Ammon's horn (tissue), 1 donor: ENCODE measurements at places on chromosomes 3 and 15.

DNA sequence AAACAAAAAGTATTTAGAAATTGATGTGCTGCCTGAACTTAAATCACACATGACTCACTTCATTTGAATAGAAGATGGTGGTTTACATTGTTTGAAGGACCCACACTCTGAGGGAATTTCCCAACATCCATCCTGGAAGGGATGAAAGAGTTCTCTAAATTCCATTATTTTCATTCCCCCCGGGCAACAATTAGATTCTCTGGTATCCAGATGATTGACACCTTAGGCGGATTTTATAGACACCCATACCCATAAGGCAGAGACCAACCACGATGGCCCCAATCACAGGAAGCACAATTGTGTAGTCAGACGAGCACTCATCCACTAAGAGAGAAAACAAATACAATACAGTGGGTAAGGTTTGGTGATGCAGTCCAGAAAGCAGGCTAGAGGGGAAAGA, 24.6 kb upstream of the MCCC1 start:
- no peak for DNase-seq

GRCh38 chr3:134590766-134591165, 60.1 kb downstream of the KY start:
- no peak for DNase-seq

- DNase-seq, result peak; percentile 67
These were observed 159.0 kb upstream of the IL12A start for GRCh38 chr3:159829539-159830227.

- no peak for DNase-seq
These were observed 33.6 kb downstream of the PARP14 start for GRCh38 chr3:122714273-122714672.

- DNase-seq, result peak; percentile 56
These were observed 172.6 kb downstream of the RBMS3 start for GRCh38 chr3:29453284-29454001.

DNA sequence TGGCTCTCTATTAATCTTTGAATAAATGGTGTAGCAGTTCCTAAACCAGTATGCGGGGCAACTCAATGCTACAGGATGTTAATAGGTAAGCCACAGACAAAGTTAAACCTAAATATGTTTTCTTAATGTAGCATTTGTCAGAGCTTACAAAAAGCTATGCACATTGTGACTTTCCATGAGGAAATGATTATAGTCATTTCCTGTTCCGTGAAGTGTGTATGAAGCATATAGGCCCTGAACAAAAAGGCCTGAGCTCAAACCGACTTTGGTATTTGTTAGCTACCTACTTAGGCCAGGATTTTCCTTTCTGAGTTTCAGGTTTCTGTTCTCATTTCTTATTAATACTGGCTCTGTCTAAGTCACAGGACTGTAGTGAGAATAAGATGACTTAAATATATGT, 14.2 kb downstream of the ZNF80 start:
- DNase-seq, result no peak

- peak; percentile 82 for DNase-seq
These were observed 135.7 kb upstream of the IL12A start for GRCh38 chr3:159852821-159853505.

DNA sequence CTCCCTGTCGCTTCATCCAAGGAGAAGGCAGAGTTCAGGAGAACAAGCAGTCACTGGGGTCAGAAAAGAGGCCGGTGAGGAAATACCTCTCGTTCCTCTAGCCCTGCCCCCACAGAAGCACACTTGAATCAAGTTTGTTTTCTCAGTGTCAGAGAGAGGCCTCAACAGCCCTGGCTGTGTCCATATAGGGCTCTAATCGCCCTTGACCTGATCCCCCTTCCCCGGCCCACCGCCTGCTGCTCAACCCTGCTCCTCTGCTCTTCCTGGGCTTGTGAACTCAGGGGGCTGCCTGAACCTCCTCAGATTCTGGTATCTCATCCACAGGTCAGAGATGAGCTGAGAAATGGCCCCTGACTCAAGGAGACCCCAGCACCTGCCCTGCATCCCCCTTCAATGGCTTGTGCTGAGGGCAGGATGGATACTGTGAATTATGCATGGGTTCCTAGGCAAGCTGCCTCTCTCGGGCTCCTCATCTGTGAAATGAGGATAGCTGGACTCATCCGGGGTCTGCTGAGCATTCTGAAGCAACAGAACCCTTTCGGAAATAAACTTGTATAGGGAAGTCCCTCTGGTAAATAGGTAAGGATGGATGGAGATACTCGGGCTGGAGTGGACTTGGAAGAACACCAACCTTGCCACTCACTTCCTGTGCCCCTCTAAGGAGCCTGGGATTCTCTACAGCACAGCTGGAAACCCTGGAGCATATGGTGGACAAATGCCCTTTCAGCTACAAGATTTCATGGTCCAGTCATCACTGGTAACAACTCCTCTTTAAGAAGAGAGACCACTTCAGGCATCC, 147.5 kb downstream of the STT3B start:
- no peak for DNase-seq

- no peak for DNase-seq
These were observed 114.6 kb downstream of the CCNL1 start for GRCh38 chr3:157045238-157045850.

GRCh38 chr3:187773233-187774184, 28.2 kb upstream of the BCL6 start:
- DNase-seq, result peak; percentile 45

DNA sequence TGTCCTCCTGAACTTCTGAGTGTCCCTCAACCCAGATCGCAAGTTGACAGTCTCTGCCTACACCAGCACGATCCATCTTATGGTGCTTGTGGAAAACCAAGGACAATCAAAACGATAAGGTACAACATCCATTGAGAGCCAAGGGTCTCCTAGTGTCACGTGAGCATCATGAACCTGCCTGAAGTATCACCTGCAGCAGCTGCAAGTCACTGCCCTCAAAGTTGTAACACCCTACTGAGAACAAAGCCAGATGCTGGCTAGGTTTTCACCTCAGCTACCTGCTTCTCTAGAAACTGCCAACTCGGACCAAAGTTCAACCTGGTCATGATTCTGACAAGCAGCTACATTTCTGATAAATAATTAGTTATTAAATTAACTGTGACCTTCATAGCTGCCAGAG, 17.5 kb downstream of the C2CD4B start:
- DNase-seq, result no peak

DNA sequence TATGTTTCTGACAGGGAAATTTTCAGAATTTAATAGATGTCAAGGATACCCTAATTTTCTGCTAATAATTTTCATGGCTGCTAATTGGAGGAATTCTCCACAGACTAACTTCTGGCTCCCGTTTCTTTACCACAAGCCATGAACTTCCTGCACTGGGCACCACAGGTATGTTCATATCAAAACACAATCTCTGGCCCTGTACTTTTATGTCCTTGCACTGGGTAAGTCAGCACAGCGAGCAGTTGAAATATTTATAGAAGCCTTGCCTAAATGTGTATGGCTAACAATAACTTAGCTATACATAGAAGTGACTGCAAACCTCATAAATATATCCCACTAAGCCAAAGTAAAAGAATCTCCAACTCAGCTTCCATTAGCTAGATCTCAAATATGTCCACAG, 246.9 kb downstream of the ZIC1 start:
- no peak for DNase-seq

GRCh38 chr15:58632789-58633188, 116.7 kb downstream of the ADAM10 start:
- no peak for DNase-seq

- DNase-seq, result no peak
These were observed 67.4 kb downstream of the PIK3R4 start for GRCh38 chr3:130679218-130679617.

- no peak for DNase-seq
These were observed 609.1 kb upstream of the BCHE start for GRCh38 chr3:166446291-166446690.

DNA sequence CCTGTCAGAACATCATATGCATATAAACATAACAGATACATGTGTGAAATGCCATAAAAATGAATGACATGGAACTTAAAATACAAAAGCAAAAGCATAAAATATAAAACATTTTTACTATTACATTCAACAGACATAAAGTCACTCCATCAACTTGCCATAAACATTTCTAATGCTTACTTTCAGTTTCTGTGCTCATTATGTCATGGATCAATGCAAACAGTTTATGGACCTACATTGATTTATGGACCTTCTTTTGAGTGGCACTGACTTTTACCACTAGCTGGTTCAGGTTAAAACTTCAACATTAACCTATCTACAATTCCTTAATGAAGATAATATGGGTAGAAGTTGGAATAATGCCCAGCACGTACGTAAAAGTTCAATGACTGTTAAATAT, 577.4 kb upstream of the LMCD1 start:
- DNase-seq, result no peak

DNA sequence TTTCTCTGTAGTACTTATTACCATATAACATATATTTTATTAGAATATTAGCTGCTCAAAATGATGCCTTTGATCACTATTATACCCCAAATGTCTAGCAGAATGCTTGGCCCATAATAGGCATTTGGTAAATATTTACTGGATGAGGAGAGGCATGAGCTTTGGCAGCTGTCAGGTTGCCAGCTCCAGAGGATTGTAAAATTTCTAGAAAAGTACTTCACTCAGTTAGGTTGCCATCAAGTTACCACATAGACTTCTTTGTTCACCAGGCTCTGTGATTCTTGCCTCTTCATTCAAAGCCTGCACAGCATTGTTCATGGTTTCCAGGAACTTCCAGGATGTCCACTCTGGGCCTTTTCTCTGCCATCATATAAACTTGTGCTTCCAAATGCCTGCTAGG, 582.8 kb downstream of the PDCD6IP start:
- no peak for DNase-seq

- no peak for DNase-seq
These were observed 642 bp downstream of the SCAP start for GRCh38 chr3:47475029-47475569.

DNA sequence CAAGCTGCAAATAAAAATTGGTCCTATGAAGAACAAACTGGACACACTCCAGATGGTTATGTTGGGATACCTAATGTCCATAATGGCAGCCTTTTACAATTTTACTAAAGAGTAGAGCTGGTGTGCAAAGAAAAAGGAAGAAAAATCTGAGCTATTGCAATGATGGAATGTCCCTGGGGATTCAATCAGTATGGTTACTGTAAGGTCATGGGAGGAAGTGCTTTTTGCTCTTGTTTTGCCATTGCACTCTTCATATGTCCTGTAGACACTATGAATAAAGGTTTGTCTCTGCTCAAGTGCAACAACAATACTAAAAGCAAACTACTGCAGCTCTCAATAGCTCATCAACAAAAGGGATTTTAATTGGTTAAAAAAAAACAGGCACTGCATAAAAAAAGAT, 5.4 kb downstream of the PFN2 start:
- no peak for DNase-seq

- DNase-seq, result peak; percentile 57
These were observed 30.9 kb upstream of the CLK3 start for GRCh38 chr15:74584779-74585178.

DNA sequence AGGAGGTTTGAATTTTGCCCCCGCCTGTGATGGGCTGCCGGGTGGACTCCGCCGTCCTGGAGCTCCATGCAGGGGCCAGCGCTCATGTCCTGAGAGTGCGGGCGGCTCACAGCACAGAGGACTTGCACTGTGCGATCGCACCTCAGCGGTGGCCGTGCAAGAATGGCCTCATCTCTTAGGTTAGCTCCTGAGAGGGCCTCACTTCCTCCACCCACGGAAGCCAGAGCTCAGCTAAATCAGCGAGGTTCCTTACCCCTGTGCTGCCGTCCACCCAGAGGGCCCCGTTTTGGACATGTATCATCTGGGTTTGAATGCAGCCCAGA, 72.0 kb upstream of the PCSK6 start:
- DNase-seq, result no peak

GRCh38 chr15:69917056-69917455, 180.7 kb downstream of the TLE3 start:
- no peak for DNase-seq

GRCh38 chr3:62632510-62633294, 242.5 kb downstream of the CADPS start:
- DNase-seq, result no peak

- DNase-seq, result no peak
These were observed 45.5 kb downstream of the TMOD3 start for GRCh38 chr15:51874751-51875644.

DNA sequence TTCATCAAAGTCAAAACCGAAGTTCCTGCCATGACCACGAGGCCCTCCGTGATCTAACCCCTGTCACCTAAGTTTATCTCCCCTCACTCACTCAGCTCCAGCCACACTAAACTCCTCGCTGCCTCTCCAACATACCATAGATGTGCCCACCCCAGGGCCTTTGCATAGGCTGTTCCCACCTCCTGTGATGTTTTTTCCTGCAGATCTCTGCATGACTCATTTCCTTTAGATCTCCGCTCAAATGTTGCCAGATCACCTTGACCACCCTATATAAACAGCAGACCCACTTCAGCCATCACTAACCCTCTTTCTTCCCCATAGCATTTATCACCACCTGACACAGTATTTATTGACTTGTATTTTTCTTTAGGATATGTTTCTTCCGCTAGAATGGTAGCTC, 58.5 kb downstream of the HRH1 start:
- no peak for DNase-seq

GRCh38 chr3:156176048-156176447, 55.7 kb downstream of the KCNAB1 start:
- no peak for DNase-seq

- DNase-seq, result no peak
These were observed 873 bp downstream of the C3orf70 start for GRCh38 chr3:185151964-185152409.

- DNase-seq, result no peak
These were observed 26.6 kb downstream of the HDAC11 start for GRCh38 chr3:13506680-13507079.

DNA sequence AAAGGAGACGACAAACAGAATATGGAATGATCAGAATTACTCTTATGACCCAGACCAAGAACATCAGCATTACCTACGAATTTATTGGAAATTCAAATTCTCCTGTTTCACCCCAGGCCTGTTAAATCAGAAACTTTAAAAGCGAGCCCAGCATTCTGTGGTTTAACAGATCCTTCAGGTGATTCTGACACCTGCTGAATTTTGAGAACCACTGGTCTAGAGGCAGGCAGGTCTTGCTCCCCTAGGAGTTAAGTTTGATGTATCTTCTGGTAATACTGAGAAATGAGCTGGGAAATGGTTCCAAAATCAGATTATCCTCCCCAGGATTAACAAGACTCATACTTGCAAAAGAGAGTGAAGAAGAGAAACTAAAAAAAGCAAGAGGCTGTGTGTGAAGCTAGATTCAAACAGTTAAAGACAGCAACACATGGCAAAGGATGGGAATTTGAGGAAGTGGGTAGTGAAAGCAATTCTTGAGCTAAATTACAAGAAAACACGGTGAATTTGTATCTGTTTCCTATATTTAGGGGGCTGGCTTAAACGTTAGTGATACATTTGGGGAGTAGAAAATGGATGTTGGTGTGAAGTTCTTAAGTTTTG, 66.0 kb downstream of the FLNB start:
- DNase-seq, result no peak
